ENCODE measurements at places on chromosomes 6 and 20.

DNA sequence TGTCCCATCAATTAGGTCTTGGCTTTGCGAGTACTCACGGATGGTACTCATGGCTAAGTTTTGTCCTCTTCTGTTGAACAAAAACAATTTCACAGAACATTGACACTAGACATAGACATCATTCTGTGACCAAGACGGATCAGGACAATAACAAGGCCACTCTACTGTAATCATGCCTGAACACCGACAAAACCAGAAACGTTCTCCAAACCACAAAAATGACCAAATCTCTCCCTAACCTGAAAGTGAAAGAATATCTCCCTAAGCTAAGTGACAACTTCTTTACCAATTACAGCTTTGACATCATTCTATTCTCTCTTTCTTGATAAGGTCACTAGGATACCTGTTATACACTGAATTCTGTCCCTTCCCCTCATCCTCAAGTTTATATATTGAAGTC lies 40.0 kb upstream of the SLC2A12 start:
- no peak for DNase-seq

DNA sequence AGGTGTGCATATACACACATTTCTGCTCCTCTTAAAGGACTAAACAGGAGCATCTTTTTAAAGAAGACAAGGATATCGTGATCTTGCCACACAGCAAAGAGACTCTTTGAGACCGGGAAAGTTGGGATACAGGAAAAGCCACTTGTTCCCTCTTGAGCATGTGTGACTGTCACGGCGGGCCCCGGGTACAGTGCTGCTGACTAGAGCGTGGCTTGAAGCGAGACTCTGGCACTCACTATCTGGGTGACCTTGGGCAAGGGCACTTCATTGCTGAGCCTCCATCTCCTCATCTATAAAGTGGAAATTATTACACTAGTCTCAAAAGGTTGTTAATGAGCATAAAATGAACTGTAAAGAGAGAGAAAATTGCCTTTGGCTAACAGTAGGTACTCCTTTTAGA lies 713.9 kb downstream of the PTPRT start:
- no peak for DNase-seq

DNA sequence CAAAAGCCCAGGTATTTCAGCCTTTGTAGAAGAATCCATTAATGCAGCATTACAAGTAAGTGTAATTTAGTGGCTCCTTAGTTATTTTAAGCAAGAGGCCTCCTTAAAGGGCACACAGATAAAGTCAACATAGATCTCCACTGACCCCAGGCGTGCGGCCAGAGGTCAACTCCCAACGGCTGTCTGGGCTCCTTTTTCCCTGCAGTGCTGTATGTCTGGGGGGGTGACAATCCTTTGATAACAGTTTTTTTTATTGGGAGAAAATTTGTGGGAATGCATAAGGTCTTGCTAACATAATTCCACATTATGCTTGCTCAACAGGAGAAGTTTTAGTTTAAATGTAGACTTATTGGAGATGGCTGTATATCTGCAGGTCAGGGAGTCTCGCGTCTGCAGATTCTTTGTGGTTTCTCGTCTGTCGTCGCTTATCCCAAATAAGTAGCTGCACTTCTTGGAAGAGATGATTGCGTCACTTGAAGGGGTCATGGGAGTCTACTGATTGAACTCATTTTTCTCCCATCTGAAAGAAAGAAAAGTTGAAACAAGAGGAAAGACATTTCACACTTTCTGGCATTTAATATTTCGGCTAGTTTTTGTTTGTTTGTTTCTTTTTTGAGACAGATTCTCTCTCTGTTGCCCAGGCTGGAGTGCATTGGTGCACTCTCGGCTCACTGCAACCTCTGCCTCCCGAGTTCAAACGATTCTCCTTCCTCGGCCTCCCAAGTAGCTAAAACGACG lies 151.7 kb upstream of the AKAP12 start:
- no peak for DNase-seq

- no peak for DNase-seq
These were observed 155.1 kb upstream of the ENPP5 start for GRCh38 chr6:46325561-46326530.

DNA sequence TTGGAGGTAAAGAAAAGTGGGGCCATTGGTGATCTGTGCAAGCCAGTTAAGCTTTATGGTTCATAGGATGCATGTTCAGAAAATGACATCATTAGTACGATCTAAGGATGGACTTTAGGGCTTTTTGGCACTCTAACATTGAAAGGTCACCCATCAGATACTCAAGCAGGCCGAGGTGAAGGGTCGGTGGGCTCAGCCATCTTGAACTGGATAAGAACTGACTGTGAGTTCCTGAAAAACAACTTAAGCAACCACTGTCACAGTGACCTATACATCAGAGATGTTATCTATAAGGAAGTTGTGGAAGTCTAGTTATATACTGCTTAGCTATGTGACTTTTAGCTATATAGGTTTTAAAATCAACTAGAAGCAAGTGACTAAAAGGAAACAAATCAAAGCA lies 13.0 kb upstream of the ITCH start:
- no peak for DNase-seq

DNA sequence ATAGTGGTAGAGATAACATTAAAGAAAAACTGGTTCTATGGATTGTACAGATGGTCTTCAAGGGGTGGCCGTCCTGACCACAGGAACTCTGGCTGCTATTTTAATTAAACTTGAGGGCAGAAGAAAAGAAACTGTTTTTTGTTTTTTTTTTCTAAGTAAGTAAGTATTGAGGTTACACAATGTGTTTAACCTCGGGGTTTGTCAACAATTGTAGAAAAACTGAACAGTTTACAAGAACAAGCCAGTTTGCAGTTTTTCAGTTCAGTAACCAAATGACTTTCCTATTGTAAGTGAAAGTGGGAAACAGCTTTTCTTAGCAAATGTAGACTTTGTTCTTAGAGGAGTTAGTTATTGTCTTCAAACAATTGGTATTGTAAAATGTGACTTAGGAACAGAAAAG lies 77.0 kb downstream of the PLCB1 start:
- no peak for DNase-seq

DNA sequence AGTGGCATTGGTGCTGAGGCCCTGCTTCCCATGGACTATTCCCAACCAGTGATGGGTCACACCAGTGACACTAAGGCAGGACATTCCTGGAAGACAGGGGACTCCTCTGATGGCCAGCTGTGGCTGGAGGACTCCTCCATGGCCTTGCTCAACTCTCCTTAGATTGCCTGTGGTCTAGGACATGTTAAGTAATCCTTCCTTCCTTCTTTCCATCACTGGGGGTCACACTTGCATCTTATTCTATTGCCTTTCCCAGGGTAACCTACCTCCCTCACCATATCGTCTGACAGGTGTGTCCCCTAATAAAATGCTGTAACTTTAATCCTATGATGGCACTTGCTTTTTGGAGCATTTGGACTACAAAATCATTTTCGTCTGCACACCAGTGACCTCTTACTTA lies 24.5 kb upstream of the HLA-A start:
- DNase-seq: no peak

GRCh38 chr6:106927531-106928398 lies 46.8 kb downstream of the CD24 start:
- no peak for DNase-seq

DNA sequence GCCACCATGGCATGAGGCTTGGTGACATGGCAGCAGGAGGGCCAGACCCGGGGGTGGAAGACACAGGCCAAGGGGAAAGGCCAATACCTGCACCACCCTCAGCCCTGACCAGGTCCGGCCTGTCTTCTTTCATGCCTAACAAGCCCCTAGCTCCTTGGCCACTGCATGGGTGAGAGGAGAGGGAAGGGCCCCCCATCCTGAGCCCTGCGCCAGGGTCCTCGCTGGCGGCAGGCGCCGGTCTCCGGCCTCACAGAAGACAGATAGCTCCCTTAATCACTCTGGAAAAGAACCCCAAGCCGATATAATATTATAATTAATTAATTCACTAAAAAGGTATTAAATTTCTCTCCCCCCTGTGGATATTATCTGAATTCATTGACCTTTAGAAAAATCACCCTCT lies 41.4 kb downstream of the MDFI start:
- no peak for DNase-seq

- DNase-seq: no peak
These were observed 261.2 kb upstream of the PLCB4 start for GRCh38 chr20:8807480-8808201.

- DNase-seq: no peak
These were observed at the start of gene ADIG for GRCh38 chr20:38581013-38581412. TSS of gene ADIG (plus strand) at chr20:38581197. CDS start at chr20:38581251, 54 bp downstream.

DNA sequence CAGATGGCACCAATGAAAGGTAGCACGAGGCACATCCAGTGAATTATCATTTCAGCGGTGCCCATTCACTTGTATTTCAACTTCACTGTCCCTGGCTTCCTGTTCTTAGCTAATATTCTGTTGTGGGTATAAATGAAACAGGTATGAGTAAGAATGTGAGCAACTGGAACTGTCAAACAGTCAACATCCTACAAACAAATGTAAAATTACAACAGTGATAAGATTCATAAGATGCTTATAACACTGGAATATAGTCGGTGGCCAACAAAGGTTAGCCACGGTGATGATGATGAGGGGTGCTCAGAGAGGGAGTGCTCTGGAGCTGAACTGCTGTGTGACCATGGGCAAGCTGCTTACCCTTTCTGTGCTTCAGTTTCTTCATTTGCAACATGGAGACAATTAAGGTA lies 74.9 kb upstream of the TOX2 start:
- no peak for DNase-seq

- DNase-seq: no peak
These were observed 28.0 kb downstream of the IL22RA2 start for GRCh38 chr6:137145421-137145820.

GRCh38 chr20:48178633-48179032 lies 393.4 kb upstream of the SULF2 start:
- DNase-seq: no peak

GRCh38 chr6:33824461-33825154 lies 20.8 kb upstream of the MLN start:
- no peak for DNase-seq

DNA sequence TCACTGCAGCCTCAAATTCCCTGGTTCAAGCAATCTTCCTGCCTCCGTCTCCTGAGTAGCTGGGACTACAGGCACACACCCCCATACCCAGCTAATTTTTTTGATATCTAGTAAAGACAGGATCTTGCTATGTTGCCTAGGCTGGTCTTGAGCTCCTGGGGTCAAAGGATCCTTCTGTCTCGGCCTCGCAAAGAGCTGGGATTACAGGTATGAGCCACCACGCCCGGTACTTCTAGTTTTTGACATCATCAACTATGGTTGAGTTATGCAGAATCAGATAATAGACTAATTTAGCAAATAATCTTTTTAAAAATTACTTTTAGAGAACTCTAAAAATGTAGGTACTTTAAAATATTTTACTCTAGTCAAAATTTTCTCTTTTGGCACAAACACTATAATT lies 166.2 kb downstream of the SOX4 start:
- no peak for DNase-seq

DNA sequence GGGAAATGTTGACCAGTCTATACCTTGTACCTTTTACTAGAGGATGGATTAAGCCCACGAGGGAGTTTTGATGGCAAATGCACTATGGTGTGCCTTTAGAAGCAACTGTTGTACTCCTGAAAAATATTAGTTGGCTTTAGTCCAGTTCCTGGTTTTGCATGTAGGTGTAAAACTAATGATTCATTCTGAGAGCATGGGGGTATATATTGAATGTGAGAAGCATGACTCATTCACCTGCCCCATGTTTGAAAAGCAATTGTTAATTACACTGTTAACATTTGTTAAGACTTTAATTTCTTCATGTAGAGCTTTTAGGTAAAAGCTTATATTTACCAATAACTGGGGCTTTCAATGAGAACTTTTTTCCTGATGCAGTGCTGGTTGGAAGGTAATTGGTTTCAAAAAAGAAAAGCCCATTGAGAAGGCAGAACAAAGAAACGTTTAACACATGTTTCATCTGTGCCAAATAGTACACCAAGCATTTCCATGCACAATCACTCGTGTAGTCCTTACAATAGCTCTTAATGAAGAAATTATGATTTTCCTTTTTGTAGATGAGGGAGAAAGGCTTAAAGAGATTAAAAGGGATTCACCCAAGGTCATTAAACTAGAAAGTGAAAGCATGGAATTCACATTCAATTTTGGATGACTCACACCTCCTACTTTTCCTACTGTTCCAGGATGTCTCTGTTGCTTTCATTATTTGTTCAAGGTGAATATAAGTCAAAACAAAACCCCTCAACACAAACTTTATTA lies 134.1 kb downstream of the CCDC170 start:
- DNase-seq: no peak

DNA sequence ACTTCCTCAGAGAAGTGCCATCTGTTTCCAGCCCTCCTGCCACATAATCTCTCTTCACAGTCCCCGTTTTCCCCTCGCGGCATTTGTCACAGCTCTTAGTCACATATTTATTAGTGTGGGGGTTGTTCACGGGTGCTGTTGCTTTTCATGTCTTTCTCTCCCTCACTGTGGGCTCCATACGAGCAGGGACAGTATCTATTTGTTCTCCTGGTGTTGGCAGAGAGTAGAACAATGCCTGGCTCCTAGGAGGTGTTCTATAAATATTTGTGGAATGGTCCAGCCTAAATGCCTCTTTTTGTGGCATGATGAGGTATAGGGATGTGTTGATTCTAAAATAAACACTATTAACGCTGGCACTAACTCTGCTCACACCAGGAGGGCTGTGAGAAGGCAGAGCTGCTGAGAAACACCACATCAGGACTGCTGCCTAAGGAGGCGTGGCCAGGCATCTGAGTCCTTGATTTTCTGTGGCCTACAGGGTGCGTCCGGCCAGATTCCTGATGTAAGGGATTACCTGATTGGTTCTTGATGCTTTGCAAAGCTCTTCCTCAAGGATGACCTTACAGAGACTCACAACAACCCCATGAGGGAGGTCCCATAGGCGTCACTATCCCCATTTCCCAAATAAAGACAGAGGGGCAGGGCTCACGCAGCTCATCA lies 219.8 kb upstream of the ARID1B start:
- DNase-seq: no peak

Measured in activated CD4-positive, alpha-beta T cell treated with anti-CD3 and anti-CD28 coated beads for 4 hours (primary cell).